ENCODE measurements at places on chromosomes 7 and 10. TPM values are rescaled to one million over a fixed set of nuclear protein-coding genes. Genes with fewer than 3 reads are reported as not detected.

CPEB3 gene
- 12.6 TPM for total RNA-seq

AQP1 gene
- total RNA-seq: 48.7 TPM

ASAH2 gene
- total RNA-seq: 0.75 TPM

SLC13A1 gene
- total RNA-seq: not detected

HEPACAM2 gene
- 0.22 TPM for total RNA-seq

ERVW-1 gene
- total RNA-seq: not detected

PKD1L1 gene
- 0.13 TPM for total RNA-seq

MYOZ1 gene
- 6.0 TPM for total RNA-seq

AEBP1 gene
- 151 TPM for total RNA-seq

TCF7L2 gene
- total RNA-seq: 16.2 TPM

LRIT1 gene
- not detected for total RNA-seq

ATXN7L1 gene
- total RNA-seq: 24.4 TPM

- no peaks in the 10 kb centered on the region for H3K36me3 ChIP-seq
- no peaks in the 10 kb centered on the region for H3K27me3 ChIP-seq
- H3K4me1 ChIP-seq: peaks cover 38% of the 10 kb centered on the region
Measured at GRCh38 chr7:107742678-107743566, 1.0 kb upstream of the CBLL1 start.

GRCh38 chr7:104878577-104878976 is 135.4 kb upstream of the KMT2E start:
- no peak overlapping the region for H3K27ac ChIP-seq
- no peak overlapping the region for H3K4me3 ChIP-seq
- no peaks in the 10 kb centered on the region for H3K27me3 ChIP-seq
- H3K36me3 ChIP-seq: no peaks in the 10 kb centered on the region

DNA sequence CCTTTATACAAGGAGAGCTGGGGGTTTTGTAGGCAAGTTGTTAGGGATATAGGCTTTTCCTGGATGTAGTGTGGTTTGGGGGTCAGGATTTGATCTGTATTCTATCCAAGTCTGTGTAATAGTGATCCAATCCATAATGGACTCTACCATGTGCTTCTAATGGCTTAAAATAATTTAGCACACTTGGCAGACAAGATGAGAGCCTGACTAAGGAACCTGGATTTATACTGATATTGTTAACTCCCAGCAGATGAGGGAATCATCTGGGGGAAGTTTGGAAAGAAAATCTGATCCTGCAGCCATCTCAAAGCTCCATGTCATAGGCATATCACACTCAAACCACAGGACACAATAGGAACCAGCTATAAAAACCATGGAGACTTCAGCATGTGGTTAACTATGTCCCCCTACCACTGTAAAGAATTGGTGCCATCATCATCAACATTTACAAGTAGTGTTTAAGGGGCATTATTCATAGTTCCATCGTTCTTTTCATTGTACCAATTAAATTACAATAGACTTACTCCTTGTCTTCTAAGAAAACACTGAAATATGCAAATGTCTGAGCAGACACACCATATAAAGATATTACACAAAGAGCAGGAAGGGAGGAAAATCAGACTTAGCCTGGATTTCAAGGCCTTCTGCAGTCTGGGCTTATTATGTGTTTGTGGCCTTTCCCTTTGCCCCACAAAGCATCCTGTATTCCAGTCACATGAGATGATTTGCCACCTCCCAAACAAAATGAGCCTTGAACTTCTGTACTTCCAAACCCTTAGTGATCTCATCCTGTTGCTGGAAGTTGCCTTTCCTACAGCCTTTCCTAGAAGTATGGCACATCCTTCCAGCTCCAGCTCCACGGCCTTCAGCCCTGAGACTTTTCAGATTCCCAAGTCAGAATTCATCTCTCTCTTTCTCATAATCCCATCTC is 22.5 kb upstream of the HPS1 start:
- H3K4me1 ChIP-seq: no peaks in the 10 kb centered on the region
- no peak overlapping the region for H3K4me3 ChIP-seq

GRCh38 chr10:77773631-77774426 is 136.2 kb upstream of the KCNMA1 start:
- H3K4me1 ChIP-seq: peaks cover 24% of the 10 kb centered on the region
- H3K27me3 ChIP-seq: no peaks in the 10 kb centered on the region
- no peaks in the 10 kb centered on the region for H3K36me3 ChIP-seq
- DNase-seq: no peak
- H3K4me3 ChIP-seq: no peak overlapping the region
- peak overlapping the region; percentile 25 for H3K27ac ChIP-seq

DNA sequence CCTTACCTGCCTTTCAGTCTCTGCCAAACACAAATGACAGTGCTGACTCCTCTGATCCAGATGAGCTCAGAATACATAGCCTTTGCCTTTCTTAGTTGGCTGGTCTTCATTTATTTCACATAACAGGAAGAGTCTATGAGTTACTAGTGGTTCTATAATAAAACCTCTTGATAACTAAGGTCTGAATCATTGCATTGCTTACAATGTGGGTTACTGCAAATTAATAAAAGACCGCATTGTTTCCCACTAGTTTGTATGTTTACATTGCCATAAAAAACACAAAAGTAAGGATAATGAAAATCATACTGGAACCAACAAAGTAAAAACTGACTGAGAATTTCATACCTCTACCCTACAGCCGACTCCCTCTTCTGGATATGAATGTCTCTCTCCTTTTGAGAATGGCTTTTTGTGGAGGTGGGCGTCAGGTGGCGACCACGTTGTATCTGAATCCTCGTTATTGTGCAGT is 62.0 kb upstream of the AKR1E2 start:
- no peak for DNase-seq
- H3K4me1 ChIP-seq: no peaks in the 10 kb centered on the region
- H3K4me3 ChIP-seq: no peak overlapping the region
- H3K27me3 ChIP-seq: no peaks in the 10 kb centered on the region
- no peaks in the 10 kb centered on the region for H3K36me3 ChIP-seq

DNA sequence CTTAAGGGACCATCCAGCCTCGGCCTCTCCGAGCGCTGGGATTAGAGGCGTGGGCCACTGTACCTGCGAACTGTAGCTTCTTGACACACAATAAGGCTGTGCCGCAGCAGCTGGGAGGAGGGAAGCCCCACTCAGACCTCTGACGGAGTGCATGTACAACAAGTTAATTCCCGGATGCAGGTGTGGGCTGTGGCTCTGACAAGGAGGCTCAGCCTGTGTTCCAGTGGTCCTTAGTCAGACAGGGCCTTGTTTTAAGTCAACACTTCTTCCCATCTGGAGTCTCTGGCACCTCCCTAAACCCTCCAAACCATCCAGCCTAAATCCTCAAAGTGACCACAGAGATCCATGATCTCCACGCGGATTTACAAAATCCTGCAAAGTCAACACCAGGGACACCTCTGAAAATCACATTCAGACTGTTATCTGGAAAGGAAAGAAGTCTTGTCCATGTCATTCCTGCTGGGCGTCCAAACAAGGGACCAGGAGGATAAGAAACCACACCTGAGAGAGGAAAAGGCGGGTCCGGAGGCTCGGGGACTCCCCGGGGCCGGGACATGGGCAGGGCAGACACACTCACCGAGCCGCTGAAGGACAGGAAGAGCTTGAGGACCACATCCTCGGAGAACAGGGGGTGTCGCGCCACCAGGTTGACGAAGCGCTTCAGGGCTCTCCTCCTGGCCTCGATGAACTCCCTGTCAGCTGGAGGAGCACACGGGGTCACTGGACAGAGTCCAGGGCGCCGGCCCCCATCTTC is 29.4 kb downstream of the NUDT1 start:
- no peak overlapping the region for H3K27ac ChIP-seq
- H3K4me3 ChIP-seq: no peak overlapping the region
- no peaks in the 10 kb centered on the region for H3K4me1 ChIP-seq

- DNase-seq: no peak
- H3K27ac ChIP-seq: no peak overlapping the region
- H3K36me3 ChIP-seq: no peaks in the 10 kb centered on the region
- no peaks in the 10 kb centered on the region for H3K27me3 ChIP-seq
Measured at GRCh38 chr7:71239586-71240268, 107.8 kb downstream of the GALNT17 start.

DNA sequence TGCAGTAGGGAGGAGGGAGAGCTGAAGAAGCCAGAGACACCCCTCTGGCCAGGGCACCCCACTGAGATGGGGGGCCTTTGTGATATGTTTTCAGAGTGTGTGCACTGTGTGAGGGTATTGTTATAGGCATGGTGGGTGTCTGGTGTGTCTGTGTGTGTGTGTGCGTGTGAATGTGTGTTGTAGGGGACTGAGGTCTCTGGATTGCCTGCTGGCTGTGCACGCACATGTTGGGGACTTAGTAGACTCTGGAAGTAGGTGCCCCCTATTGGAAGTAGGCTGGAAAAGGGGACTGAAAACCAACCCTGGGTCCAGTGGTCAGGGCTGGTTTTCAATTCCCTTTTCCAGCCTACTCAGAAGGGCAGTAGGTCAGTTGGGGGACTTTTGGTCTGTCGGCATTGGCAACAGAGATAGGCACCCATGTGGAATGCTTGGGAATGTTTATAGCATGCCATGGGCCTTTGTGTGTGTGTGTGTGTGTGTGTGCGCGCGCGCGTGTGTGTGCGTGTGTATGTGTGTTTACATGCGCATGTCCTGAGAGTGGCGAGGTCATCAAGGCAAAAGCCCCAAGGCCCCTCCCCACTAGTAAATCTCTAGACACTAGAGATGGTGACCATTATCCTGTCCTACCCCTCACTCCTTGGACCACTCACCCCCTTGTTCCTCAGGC is 78.8 kb downstream of the HIF1AN start:
- H3K4me1 ChIP-seq: no peaks in the 10 kb centered on the region
- no peak overlapping the region for H3K27ac ChIP-seq
- no peaks in the 10 kb centered on the region for H3K36me3 ChIP-seq
- H3K27me3 ChIP-seq: no peaks in the 10 kb centered on the region

- no peaks in the 10 kb centered on the region for H3K27me3 ChIP-seq
- H3K4me3 ChIP-seq: no peak overlapping the region
- no peak for DNase-seq
- H3K27ac ChIP-seq: no peak overlapping the region
Measured at GRCh38 chr7:148972375-148972774, 55.9 kb downstream of the PDIA4 start.

- no peaks in the 10 kb centered on the region for H3K36me3 ChIP-seq
- H3K4me3 ChIP-seq: no peak overlapping the region
Measured at GRCh38 chr7:116857052-116857451, 5.3 kb upstream of the CAPZA2 start.

GRCh38 chr10:3173171-3173878 is 743 bp upstream of the PITRM1 start:
- peak; percentile 11 for DNase-seq
- H3K27ac ChIP-seq: no peak overlapping the region
- no peaks in the 10 kb centered on the region for H3K27me3 ChIP-seq
- H3K4me3 ChIP-seq: no peak overlapping the region

DNA sequence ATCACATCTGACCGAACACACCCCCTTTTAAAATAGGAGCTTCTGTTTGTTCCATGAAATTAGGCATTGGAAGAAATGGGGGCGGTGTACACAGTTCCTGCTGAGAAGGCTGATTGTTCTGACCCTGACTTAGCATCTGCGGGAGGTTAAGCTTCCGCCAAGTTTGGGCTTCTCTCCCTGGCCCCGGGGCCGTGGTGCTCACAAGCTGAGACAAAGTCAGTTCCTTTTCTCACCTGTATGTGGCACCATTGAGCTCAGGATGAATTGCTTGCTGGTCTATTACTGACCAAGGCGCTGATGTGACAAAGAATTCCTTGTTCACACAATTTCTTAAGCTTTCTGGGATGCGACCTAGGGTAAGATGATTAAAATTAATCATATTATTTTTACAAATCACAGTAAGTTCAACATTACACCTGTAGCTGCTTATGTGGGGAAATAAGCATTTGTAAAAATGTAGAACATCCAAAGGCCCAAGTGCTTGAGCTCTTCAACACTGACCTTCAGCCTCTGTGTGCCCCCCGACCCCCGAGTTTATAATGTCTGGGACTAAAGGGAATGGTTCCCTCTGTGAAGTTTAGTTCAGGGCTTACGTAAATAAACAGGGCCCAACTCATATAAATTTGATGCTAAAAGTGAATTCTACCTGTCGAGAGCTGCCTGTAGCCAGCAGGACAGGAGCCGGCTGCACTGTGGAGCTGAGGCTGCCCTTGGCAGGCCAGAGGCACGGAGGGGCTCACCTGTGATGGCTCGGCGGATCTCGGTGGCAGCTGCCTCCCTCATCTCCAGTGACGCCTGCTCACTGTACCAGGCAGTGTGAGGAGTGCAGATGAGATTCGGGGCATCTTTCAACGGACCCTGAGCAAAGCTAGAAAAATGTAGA is 50.8 kb downstream of the ZRANB1 start:
- no peak overlapping the region for H3K4me3 ChIP-seq
- H3K36me3 ChIP-seq: peaks cover 71% of the 10 kb centered on the region
- H3K4me1 ChIP-seq: no peaks in the 10 kb centered on the region
- peak; percentile 68 for DNase-seq
- no peaks in the 10 kb centered on the region for H3K27me3 ChIP-seq

- DNase-seq: no peak
- H3K4me3 ChIP-seq: no peak overlapping the region
- no peaks in the 10 kb centered on the region for H3K36me3 ChIP-seq
- H3K27me3 ChIP-seq: no peaks in the 10 kb centered on the region
Measured at GRCh38 chr7:130939321-130940095, 205.5 kb upstream of the KLF14 start.

DNA sequence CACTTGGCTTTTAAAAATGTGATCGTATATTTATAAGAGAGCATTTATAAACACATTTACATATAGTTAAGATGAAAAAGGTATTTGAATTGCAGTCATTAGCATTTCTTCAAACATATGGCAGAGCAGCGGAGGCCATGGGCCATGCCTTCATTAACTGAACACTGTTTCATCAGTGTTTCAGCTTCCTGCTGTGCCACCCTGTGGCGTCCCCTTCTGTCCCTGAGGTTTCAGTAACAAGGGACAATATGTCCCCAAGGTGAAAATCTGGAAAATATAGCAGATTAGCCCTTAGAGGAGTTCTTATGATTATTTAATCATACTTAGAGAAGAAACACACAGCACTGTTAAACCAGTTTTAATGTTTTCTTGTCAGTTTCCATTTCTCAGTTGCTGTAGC is 577.8 kb downstream of the ETV1 start:
- H3K27ac ChIP-seq: no peak overlapping the region
- no peaks in the 10 kb centered on the region for H3K36me3 ChIP-seq
- H3K4me1 ChIP-seq: peaks cover 4% of the 10 kb centered on the region
- no peaks in the 10 kb centered on the region for H3K27me3 ChIP-seq
- no peak overlapping the region for H3K4me3 ChIP-seq

DNA sequence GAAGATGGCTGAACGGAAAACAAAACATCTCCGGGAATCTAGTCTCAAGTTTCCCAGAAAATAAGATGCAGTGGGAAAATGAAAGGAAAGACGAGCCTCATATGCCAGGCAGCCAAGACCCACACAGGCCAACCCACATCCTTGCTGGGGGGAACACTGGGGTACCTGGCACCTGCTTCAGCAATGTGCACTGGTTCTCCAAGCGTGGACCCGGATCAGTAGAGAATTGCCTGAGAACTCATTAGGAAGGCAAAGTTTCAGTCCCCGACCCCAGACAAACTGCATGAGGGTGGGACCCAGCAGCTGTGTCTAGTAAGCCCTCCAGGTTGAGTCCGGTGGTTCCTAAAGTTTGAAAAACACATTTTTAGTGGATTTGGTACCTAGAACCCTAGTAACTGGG is 18.4 kb downstream of the FAM53B start:
- no peaks in the 10 kb centered on the region for H3K27me3 ChIP-seq
- peak overlapping the region; percentile 94 for H3K27ac ChIP-seq
- H3K4me1 ChIP-seq: peaks cover 100% of the 10 kb centered on the region

GRCh38 chr7:47325337-47325736 is 256.6 kb downstream of the TNS3 start:
- no peak overlapping the region for H3K4me3 ChIP-seq
- H3K27ac ChIP-seq: peak overlapping the region; percentile 43
- H3K4me1 ChIP-seq: peaks cover 65% of the 10 kb centered on the region
- no peaks in the 10 kb centered on the region for H3K27me3 ChIP-seq
- H3K36me3 ChIP-seq: peaks cover 3% of the 10 kb centered on the region
- DNase-seq: no peak

All from thyroid gland (tissue), 4 donors.